ENCODE measurements at places on chromosomes 6 and 20.

- DNase-seq, result no peak
Observed at GRCh38 chr20:45336530-45337366, 11.5 kb downstream of the SDC4 start.

- DNase-seq, result no peak
Observed at GRCh38 chr6:114467931-114468330, 125.1 kb upstream of the HS3ST5 start.

DNA sequence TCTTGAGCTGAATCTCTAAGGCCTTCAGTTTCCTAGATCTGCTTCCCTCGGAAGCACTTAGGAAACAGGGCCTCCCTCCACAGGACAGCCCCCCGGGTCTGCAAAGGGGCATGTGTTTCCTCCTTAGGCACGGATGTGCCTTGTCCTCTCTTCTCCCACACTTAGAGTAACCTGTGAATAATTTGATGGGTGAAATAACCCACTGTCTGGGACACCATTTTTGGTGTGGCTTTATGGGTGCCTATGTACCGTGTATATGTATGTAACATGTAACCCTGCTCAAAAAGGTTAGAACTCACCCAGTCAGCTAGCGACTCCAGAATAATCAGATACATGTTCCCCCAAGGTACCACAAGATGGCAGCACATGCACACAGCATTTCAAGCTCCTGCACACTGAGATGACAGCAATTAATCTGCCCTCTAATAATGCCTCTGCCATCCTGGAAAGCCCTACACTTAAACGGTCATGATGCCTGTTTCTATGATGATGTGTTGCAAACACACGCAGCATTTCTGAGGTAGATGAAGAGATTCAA, 212.0 kb upstream of the PROKR2 start:
- DNase-seq, result peak; percentile 90

DNA sequence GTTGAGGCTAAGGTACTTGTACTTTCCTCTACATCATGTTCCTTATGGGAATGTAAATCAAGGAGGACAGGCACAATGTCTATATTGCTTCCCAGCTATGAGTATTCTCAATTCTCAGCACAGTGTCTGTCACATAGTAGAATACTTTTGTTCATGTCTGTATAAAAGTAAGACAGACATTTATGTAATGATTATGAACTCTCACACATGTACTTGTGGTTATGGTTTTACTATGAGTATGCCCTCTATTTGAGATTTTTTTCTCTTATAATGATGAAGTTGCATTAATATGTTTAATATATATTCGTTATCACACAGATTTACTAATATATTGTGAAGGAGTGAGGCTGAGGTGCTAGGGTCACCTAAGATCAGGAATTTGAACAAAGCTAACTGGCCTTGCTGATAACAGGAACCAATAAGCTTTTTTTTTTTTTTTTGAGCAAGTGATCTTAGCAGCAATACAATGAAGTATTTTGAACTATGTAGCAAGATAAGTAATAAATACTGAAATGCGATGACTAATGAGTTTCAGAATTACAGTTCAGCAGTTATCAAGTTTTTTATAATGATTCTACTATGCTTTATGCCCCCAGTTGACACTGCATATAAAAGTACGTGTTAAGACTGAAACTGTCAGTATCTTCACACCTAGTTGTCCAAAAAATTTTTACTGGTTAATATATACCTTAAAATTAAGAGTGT, 623.1 kb downstream of the HTR1B start:
- no peak for DNase-seq

- peak; percentile 46 for DNase-seq
Observed at GRCh38 chr6:25263657-25264056, 15.5 kb upstream of the CARMIL1 start.

GRCh38 chr6:28758046-28758817, 165.6 kb downstream of the TRIM27 start:
- DNase-seq, result no peak

DNA sequence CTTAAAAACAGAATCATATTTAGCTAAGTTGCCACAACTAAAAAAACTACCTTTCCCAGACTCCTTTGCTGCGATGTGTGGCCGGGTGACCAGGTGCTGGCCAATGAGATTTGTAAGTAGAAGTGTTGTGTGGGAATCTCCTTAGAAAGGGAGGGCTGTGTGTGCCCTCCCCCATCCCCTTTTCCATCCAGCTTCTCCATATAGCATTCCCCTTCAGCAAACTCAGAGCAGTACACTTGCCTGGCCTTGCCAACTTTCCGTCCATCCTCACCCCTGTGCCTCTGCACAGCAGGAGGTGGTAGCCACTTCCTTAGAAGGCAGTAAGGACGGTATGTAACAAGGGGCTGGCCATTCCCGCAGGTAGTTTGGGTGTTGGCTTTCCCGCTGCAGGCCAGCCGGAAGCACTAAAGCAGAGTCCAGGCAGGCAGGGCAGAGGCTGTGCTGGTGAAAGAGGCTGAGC, 22.3 kb upstream of the KCNK16 start:
- DNase-seq, result no peak

DNA sequence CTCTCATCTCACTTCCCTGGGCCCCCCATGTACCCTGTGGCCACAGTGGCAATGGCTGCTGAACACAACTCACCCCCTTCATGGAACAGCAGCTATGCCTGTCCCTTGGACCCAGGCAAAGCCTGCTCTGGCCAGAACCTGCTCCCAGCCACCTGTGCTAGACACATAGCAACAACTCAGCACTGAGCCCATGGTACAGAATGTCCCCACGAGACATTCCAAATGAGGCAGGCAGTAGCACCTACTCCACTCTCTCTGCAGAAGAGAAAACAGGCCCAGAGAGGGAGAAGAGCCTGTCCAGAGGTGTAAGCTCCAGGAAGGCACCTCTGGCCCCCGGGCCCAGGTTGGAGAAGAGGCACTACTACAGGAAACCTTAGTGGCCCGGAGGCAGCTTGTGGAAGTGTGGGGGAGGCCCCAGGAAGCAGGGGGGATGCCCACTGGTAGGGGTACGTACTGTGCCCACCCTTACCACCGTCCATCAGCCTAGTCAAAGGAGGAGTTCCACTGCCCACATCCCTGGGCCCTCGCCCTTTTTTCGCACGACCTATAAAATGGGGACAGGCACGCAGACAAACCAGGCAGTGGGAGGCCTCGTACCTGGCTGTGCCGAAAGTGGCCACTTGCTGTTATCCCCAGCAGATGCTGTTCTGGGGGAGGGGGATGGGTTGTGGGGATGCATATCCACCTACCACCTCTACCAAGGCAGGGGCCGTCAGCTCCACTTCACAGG, 97.2 kb downstream of the ASXL1 start:
- DNase-seq, result no peak

GRCh38 chr20:5005326-5005725, 4.0 kb upstream of the SLC23A2 start:
- DNase-seq, result no peak

DNA sequence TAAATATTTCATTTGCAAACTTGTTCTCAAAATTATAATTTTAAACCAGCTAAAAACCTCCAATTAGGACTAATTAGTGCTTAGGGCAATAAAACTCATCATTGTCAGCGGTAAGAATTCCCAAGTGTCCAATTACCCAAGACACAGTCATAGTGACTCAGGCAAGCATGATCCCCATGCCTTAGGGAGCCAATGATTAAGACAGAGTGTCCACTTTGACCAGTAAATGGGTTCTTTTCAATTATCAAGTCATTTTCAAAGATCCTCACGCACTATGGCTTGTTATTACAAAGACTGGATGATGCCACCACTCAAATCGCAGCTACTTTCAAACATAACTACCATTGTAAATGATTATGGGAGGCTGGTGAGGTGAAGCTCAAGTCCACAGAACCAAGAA, 114.0 kb downstream of the BFSP1 start:
- DNase-seq, result no peak
